Cardiac muscle cell (in vitro differentiated cells and primary cell): ENCODE measurements at places on chromosomes 4 and X. TPM values are rescaled to one million over a fixed set of nuclear protein-coding genes. Genes with fewer than 3 reads are reported as not detected.

The RAB40A gene
- total RNA-seq, result 0.42 and 2.4 TPM in 2 replicates

The TIMP1 gene
- total RNA-seq, result 54.4 and 113 TPM in 2 replicates

The PSAPL1 gene
- 4.4 and 4.6 TPM in 2 replicates for total RNA-seq

The PALLD gene
- 131 and 178 TPM in 2 replicates for total RNA-seq

The EFHC2 gene
- 2.2 and 6.5 TPM in 2 replicates for total RNA-seq

The SOWAHD gene
- 0.95 and 1.3 TPM in 2 replicates for total RNA-seq

The PABPC4L gene
- 3.8 and 7.1 TPM in 2 replicates for total RNA-seq

The ASB11 gene
- 1.2 and 1.5 TPM in 2 replicates for total RNA-seq

The GAGE12J gene
- not detected in 2 replicates for total RNA-seq

The RNF175 gene
- total RNA-seq, result 1.3 and 1.9 TPM in 2 replicates

The DBET gene
- not detected in 2 replicates for total RNA-seq
